HEK293T (cell line): ENCODE measurements at places on chromosomes 11 and 22.
A peak's percentile ranks its signal among the peaks of the same experiment; 100 is the strongest.

GRCh38 chr11:73194034-73194507 lies 24.0 kb upstream of the P2RY2 start:
- no peak for DNase-seq

DNA sequence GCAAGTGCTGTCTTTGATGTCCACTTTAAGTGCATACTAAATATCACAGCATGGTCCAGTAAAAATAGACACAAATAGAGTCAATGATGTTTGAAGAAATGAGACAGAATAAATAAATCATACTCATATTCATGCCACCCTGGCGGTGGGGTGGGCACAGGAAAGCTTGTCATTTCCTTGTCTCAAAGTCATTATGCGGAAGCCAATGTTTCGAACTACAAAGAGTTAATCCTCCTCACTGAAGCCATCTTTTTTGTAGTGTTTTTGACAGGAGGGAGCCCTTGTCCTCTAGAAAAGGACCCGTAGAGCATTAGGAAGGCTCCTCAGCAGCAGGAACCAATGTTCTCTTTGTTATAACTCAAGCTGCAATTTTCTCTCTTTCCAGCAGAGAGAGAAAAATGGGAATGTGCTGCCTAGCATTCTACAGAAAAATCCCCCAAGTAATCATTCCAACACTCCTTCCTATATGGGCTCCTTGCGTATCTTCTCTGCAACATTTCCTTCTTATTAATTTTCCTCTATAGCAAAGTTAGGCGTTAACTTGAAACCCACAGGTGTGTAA lies 30.6 kb downstream of the SC5D start:
- no peak for DNase-seq

GRCh38 chr11:9600644-9601036 lies 27.2 kb downstream of the WEE1 start:
- DNase-seq: no peak

DNA sequence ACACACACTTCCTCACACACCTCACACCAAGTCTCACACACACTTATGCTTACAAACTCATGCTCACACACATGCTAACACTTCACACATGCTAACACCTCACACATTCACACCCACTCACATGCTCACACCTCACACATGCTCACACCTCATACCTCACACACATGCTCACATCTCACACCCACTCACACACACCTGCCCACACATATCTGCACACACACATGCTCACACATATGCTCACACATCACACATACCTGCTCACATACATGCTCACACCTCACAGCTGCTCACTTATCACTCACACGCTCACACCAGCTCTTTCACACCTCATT lies 4.5 kb upstream of the MYBPC3 start:
- no peak for DNase-seq

DNA sequence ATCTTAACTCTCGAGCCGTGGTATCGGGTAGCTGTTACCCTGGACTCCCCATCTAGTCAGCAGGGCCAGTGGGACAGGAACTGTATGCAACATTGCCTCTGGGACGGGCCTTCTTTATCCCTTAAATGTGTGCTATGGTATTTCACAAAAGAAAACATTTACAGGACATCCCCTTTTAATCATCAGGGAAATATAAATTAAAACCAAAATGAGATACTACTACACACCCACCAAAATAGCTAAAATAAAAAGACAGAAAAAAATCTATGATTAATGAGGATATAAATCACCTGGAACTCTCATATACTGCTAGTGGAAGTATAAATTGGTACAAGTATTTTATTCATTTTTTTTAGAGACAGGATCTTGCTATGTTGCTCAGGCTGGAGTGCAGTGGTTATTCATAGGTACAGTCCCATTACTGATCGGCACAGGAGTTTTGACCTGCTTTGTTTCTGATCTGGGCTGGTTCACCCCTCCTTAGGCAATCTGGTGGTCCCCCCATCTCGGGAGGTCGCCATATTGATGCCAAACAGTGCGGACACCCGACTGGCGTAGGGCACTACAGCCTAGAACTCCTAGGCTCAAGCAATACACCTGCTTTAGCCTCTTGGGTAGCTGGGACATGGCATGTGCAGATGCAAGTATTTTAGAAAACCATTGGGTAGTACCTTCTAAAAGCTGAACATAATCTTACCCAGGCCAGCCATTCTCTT lies 9.3 kb downstream of the RSPH14 start:
- no peak for DNase-seq

DNA sequence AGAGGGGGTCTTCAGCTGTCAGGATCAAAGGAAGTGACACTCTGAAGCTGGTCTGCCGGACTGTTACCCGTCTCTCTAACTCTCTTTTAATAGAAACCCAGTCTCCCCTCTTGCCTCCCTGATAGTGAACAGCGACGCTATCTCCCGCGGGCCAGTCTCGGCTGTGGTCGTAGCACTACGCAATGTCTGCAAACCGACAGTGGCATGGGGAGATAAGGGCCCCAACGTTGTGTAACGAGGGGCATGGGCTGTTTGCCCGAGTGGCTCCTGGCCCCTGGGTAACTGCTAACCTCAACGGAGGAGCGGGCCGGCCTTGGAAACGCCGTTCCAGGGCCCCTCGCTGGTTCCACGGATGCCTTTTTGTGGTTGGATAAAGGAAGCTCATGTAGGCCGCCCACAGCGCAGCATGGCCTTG lies 23.3 kb downstream of the ZBTB16 start:
- DNase-seq: no peak

- DNase-seq: no peak
These were observed 18.2 kb upstream of the C11orf96 start for GRCh38 chr11:43924112-43924855.

GRCh38 chr11:114058871-114059277 lies 637 bp upstream of the ZBTB16 start:
- no peak for DNase-seq

GRCh38 chr11:115590254-115590653 lies 86.0 kb upstream of the CADM1 start:
- DNase-seq: no peak

DNA sequence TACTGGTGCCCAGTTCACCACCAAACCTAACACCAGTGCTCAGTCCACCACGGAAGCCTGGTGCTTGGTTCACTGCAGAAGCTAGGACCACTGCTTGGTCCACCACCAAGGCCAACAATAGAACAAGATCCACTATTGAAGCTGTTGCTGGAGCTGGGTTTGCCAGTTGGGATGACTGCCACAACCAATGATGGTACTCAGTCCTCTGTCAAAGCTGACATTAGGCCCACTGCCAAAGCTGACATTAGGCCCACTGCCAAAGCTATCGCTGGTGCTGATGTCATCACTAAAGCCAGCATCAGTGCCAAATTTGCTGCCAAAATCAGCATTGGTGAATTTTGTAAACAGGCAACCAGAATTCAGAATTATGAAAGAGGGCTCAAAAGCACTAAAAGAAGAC lies 1850.2 kb upstream of the RAG2 start:
- no peak for DNase-seq

GRCh38 chr11:72939031-72939430 lies 124.8 kb downstream of the ATG16L2 start:
- DNase-seq: no peak

- DNase-seq: no peak
These were observed 110.2 kb downstream of the TENM4 start for GRCh38 chr11:79330651-79331050.

DNA sequence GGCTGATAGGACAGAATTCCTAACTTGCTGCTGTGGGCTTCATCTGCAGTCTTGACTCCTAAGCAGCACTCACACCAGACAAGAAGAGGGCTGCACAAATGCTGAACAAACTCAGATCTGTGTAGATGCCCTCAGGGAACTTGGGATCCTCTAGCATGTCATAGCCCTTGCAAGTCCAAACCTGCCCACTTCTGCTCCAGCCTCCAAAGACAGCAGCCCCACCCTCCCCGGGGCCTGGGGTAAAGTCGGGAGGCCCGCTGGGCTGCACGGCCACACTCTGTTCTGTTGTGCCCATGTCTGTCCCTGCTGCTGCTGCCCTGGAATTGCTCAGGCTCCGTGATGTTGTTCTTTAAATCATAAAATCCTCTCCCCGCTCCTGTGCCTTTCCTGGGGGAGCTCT lies 28.3 kb downstream of the DRD2 start:
- no peak for DNase-seq

- DNase-seq: no peak
These were observed 48.8 kb upstream of the RTL6 start for GRCh38 chr22:44546686-44547310.

DNA sequence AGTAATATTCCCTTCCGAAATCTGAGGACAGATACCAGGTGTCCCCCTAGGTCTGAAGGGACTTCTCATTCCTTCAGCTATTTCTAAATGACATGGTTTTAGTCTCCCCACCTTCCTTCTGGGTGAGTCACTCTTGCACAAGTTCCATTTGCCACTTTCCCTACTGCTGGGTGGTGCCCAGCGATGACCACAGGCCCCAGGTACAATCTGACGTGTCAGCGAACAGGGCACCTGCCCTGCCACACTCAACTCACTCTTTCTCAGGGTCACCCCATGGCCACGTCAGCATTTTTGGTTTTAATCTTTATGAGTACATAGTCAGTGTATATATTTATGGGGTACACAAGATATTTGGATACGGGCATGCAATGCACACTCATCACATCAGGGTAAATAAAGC lies 17.2 kb downstream of the POU2AF1 start:
- no peak for DNase-seq

- no peak for DNase-seq
These were observed 9.6 kb upstream of the ALKBH3 start for GRCh38 chr11:43871051-43871450.

GRCh38 chr22:38784856-38785255 lies 9.1 kb downstream of the DNAL4 start:
- no peak for DNase-seq

DNA sequence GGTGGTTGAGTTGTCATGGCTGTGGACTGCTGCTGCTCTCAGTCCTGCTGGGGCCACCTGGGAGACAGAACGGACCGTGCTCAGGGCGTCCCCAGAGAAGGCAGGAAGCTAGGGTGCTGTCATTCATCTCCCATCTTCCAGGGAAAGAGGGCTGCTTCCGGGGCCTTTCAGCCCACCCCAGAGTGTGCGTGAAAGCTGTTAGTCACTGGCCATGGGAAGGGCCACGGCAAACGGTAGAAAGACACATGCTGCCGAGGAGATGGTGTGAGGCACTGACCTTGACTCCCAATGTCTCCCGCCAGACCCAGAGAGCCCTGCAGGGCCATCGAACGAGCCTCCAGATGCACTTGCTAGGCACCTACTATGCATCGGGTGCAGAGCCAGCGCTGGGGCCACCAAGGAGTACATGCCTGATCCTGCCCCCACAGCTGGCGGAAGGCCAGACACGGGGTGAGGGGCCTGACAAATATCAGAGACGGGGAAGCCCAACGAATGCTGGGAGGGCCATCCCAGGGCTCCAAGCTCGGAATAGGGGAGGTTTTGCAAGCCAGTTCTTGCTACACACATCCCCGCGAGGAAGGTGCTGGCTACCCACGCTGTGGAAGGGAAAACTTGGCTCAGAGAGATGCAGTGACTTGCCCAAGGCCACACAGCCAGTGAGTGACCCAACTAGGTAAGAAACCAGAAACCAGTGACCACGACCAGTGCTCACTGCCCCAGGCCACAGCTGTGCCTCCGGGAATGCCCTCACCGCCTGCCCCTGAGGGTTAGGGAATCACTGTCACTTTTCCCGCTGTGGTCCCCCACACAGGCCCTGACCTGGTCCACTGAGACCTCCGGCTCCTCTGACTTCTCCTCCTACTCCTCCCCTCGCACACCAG lies 10.1 kb downstream of the RAC2 start:
- no peak for DNase-seq

GRCh38 chr11:120710354-120711131 lies 199.0 kb downstream of the GRIK4 start:
- no peak for DNase-seq

GRCh38 chr11:75055511-75055910 lies 41.2 kb downstream of the OR2AT4 start:
- no peak for DNase-seq

DNA sequence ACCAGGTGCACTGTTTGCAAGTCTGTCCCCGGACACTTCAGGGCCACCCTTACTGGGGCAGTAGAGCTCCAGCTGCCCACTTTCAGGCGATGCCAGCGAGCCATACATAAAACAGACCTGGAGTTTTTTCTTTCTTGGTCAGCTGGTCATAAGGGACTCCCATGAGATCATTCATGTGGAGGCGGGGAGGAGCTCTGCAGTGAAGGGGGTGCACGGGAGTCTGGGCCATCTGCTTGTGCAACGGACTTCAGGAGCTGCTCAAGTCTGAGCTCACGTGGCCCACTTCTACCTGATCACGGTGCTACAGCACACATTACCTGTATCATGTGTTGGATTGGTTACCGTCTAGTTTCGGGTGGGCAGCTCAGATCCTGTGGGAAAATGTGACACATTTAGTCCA lies 9.2 kb upstream of the MRGPRF start:
- no peak for DNase-seq

DNA sequence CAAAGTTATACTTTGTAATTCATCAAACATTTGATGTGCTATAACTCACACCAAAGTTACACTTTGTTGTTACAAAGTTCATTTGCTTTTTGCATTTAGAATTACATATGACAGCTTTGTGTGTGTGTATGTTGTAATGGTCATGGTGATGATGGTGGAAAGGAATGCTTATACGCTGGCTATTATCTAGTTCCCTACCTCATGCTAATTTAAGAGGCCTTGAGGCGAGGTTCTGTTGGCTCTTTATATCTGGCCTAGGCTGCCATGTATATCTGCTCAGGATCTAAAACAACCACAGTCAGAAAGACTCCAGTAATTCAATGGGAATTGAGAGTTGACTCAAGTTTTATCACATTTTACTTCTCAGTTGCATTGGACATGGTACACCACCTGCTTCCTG lies 123.4 kb downstream of the SLC17A6 start:
- DNase-seq: no peak

- no peak for DNase-seq
These were observed 1152.4 kb downstream of the BRD1 start for GRCh38 chr22:48675141-48675829.

GRCh38 chr22:16559056-16559955 lies 33.3 kb downstream of the CCT8L2 start:
- DNase-seq: no peak

DNA sequence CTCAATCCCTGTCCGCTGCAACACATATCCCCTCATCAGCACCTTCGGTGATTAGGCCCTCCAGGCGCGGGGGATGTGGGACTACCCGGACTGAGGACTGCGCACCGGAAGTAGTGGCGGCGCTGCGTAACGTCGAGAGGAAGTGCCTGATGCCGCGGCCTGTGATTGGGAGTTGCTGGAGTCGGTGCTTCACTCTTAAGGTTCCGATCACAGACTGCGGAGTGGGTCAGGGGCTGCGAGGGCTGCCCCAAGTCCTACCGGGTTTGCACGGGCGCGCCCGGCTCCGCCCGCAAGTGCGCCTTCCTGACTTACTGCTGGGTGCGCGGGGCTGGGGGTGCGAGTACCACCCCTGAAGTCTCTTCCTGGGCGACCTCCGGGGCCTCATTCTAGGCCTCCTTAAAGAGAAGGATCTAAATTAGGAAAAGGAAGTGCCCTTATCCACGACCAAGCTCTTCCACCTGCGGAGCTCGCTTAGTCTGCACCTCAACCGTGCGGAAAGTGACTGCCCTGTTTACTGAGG lies at the start of gene ALKBH3:
Gene ALKBH3 (plus strand): TSS at position 192 of the 520 bp plus-strand sequence. CDS start 1,822 bp downstream, outside the sequence.
- peak; percentile 90 for DNase-seq

GRCh38 chr11:115784796-115785521 lies 280.7 kb upstream of the CADM1 start:
- no peak for DNase-seq

GRCh38 chr11:131467645-131468394 lies 97.4 kb downstream of the NTM start:
- DNase-seq: no peak

- no peak for DNase-seq
These were observed 134.1 kb upstream of the TMEM45B start for GRCh38 chr11:129681344-129682114.
